ENCODE measurements at places on chromosomes 7 and 10.
A peak's percentile ranks its signal among the peaks of the same experiment; 100 is the strongest.

GRCh38 chr10:72048450-72049124 is 39.8 kb downstream of the SPOCK2 start:
- DNase-seq: peak; percentile 51

- DNase-seq: no peak
Measured at GRCh38 chr7:99366646-99367045, 7.9 kb upstream of the ARPC1B start.

DNA sequence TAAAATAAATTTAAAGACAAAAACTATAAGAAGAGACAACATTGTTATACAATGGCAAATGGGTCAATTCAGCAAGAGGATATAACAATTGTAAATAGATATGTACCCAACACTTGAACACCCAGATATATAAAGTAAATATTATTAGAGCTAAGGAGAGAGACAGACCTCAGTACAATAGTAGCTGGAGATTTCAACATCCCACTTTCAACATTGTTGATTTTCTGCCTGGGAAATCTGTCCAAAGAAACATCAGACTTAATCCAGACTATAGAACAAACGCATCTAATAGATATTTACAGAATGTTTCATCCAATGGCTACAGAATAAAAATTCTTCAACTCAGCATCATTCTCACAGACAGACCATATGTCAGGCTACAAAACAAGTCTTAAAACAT is 256.1 kb downstream of the GRM8 start:
- no peak for DNase-seq

GRCh38 chr7:91405092-91405788 is 141.0 kb downstream of the FZD1 start:
- DNase-seq: no peak

- DNase-seq: no peak
Measured at GRCh38 chr7:28016297-28016696, 164.3 kb downstream of the JAZF1 start.

- no peak for DNase-seq
Measured at GRCh38 chr10:32331606-32332005, 15.4 kb downstream of the EPC1 start.

DNA sequence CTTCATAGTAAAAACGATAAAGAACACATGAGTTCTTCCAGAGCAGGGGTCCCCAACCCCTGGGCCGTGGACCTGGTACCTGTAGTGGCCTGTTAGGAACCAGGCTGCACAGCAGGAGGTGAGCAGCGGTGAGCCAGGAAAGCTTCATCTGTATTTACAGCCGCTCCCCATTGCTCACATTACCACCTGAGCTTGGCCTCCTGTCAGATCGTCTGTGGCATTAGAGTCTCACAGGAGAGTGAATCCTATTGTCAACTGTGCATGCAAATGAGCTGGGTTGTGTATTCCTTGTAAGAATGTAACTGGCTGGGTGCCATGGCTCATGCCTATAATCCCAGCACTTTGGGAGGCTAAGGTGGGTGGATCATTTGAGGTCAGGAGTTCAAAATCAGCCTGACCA is 229.5 kb downstream of the CNTNAP2 start:
- DNase-seq: no peak

- DNase-seq: no peak
Measured at GRCh38 chr10:71852355-71852937, 1.4 kb upstream of the PSAP start.

DNA sequence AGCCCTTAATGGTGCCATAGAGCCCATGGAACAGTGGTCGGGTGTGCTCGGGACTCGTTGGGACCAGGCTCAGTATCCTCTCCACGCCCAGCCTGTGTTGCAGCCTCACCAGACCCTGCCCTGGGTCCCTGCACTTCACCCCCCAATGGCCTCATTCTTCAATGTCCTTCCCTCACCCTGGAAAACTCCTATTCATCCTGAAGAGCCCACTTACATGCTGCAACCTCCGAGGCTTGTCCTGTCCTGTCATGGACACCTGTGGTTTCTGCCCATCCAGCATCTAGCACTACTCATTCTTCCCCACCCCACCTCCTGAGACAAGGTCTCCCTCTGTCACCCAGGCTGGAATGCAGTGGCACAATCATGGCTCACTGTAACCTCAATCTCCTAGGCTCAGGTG is 7.7 kb downstream of the MMD2 start:
- no peak for DNase-seq

- no peak for DNase-seq
Measured at GRCh38 chr10:16292366-16292765, 144.4 kb upstream of the PTER start.

GRCh38 chr7:150388709-150389531 is 9.8 kb downstream of the ZNF775 start:
- no peak for DNase-seq

GRCh38 chr10:44930904-44931620 is 19.9 kb downstream of the TMEM72 start:
- DNase-seq: no peak

DNA sequence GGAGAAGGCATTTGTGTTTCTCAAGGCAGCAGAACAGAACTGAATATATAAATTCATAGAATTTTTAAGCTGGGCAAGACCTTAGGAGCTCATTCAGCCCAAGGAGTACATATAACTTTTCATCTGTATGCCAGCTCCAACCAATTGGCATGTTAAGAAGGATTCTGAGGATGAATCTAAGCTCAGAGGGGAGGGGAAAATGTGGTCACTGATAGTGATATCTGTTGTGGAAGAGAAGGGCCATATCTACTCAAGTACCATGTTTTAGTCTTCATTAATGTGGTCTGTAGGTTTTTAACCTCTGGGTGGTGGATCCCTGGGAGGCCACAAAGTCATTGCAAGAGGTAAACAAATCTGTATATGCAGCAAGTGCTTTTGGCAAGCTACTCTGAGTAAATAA is 6.4 kb downstream of the CALD1 start:
- DNase-seq: no peak

DNA sequence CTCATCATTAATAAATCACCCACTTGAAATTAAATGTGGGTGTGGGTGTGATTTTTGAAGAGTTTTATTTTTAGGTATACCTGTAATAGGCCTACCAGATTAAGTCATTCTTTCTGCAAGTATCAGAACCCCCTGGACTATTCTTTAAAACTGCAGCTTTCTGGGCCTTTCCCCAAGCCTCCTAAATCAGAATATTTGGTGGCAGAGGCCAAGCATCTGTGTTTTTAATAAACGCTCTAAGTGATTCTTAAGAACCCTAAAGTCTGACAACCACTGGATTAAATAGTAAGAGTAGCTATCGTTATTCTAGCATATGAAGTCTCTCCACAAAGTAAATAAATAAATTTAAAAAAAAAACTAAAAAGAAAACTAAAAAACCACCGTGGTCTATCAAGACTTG is 703.0 kb upstream of the NRP1 start:
- DNase-seq: no peak
